Psoas muscle (tissue), 8 donors: ENCODE measurements at places on chromosomes 5 and 9. TPM values are rescaled to one million over a fixed set of nuclear protein-coding genes. Genes with fewer than 3 reads are reported as not detected.

The IFNA17 gene
- not detected for total RNA-seq

The ZDHHC11B gene
- total RNA-seq: 3.5 TPM

GRCh38 chr5:54257366-54258118, 52.8 kb downstream of the ARL15 start:
- no peak overlapping the region for H3K27ac ChIP-seq
- no peaks in the 10 kb centered on the region for H3K27me3 ChIP-seq
- no peak overlapping the region for H3K4me3 ChIP-seq
- H3K36me3 ChIP-seq: no peaks in the 10 kb centered on the region
- H3K4me1 ChIP-seq: peaks cover 9% of the 10 kb centered on the region

DNA sequence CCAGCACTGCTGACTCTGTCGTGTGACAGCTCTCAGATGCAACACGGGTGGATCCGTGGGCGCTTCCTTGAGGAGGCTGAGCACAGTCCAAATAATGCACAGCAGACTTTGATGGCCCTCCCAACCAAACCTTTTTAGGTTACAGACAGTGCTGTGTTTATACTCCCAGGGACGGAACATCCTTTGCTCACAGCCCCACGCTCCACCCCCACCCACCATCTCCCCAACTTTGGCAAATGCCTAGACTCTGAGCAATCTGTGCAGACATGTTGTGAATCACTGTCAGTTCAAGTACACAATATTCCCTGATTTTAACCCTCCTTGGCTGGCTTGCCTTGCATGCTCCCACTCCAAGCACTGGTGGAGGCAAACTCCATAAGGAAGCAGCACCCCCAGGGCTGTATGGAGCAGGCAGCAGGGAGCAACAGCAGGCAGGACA, 324.6 kb downstream of the MLLT3 start:
- H3K36me3 ChIP-seq: no peaks in the 10 kb centered on the region
- H3K27me3 ChIP-seq: no peaks in the 10 kb centered on the region
- no peak overlapping the region for H3K4me3 ChIP-seq
- H3K4me1 ChIP-seq: no peaks in the 10 kb centered on the region

DNA sequence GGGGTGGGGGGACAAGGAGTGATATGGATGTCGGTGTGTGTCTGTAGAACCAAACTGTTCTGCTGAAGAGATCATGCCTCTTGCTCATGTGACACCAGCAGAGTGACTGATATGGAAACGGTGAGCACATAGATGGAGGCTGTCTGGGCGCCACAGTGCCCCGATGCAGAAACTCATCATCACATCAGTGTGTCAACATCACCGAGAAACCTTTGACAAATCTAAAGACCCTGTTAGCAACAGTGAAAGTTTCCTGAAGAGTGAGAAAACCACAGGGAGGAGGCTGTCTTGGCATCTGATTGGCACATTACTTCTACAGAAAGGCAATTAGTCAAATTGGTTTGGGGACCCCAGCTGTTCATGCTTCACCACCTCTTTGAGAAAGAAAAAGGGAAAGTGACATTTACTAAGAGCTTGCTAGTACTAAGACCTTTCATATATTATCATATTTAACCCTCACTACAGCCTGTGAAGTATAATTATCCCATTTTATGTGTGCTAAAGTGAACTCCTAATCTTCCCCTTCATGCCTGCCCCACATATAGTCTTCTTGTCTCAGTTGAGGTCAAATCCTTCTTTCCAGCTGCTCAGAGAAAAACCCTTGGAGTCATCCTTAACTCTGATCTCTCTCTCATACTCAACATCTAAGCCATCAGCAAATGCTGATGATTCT, 25.6 kb downstream of the CSF2 start:
- no peak overlapping the region for H3K4me3 ChIP-seq
- H3K27me3 ChIP-seq: no peaks in the 10 kb centered on the region
- peaks cover 4% of the 10 kb centered on the region for H3K4me1 ChIP-seq

GRCh38 chr9:33687779-33688178, 107.6 kb upstream of the PRSS3 start:
- no peak overlapping the region for H3K4me3 ChIP-seq
- no peak for DNase-seq
- H3K27ac ChIP-seq: no peak overlapping the region
- H3K27me3 ChIP-seq: no peaks in the 10 kb centered on the region
- no peaks in the 10 kb centered on the region for H3K4me1 ChIP-seq

The CYLC2 gene
- total RNA-seq: not detected

DNA sequence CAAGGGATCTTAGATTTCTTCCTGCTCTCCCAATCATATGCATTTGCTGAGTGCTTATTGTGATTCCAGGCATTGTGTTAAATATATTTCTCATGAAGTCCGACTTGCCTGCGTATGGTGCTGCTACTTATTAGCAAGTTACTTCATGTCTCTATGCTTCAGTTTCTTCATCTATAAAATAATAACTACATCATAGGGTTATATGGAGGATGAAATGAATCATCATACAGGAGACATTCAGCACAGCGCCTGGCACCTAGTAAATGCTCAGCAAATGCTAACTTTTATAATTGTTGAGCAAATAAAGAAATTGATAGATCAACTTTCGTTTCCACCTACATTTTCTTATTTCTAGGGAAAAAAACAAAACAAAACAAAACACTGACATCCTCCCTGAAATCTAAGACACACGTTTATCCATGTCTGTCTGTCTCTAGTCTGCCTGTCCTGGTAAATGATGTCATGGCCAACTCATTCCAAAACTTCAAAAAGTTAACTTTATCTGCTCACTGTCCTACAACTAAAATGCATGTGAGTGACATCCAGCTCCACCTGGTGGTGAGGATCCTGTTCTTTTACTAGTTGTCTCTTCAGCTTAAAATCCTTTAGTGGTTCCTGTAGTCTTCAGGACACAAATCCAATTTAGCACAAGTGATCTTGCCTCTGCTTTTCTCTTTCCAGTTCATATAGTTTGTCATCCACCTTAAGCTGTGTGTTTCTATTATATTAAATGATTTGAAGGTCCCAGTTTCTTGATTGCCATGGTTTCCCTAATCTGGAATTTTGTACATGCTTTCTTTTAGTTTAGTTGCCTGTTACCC, 27.7 kb downstream of the PPP3R2 start:
- no peak overlapping the region for H3K27ac ChIP-seq
- H3K4me3 ChIP-seq: no peak overlapping the region
- no peaks in the 10 kb centered on the region for H3K4me1 ChIP-seq

- peak; percentile 25 for DNase-seq
- H3K4me1 ChIP-seq: peaks cover 38% of the 10 kb centered on the region
- H3K27ac ChIP-seq: no peak overlapping the region
- no peaks in the 10 kb centered on the region for H3K27me3 ChIP-seq
Measured at GRCh38 chr9:93125331-93125894, 8.6 kb downstream of the NINJ1 start.

DNA sequence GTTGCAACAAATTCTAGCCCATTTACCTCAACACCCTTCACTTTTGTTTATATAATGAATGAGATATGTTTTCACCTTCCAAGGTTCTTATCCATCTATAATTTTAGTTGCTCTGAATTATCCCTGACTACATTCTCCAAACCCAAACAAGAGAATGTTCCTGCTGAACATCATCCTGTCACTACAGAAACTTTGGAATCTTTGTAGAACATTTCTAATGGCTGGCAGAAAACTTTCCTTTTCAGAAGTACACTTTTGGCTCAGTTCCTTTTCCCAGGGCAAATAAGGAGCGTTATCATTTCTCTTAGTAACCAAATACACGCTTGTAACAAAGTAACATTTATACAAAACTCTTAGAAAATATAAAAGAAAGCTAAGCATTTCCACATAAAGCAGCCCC, 860.6 kb upstream of the SEMA6A start:
- no peaks in the 10 kb centered on the region for H3K4me1 ChIP-seq
- no peak overlapping the region for H3K4me3 ChIP-seq
- H3K36me3 ChIP-seq: no peaks in the 10 kb centered on the region
- DNase-seq: no peak

GRCh38 chr9:111891910-111892499, 4.6 kb upstream of the UGCG start:
- no peaks in the 10 kb centered on the region for H3K36me3 ChIP-seq
- H3K4me1 ChIP-seq: peaks cover 5% of the 10 kb centered on the region
- DNase-seq: no peak
- H3K27me3 ChIP-seq: no peaks in the 10 kb centered on the region
- no peak overlapping the region for H3K27ac ChIP-seq

DNA sequence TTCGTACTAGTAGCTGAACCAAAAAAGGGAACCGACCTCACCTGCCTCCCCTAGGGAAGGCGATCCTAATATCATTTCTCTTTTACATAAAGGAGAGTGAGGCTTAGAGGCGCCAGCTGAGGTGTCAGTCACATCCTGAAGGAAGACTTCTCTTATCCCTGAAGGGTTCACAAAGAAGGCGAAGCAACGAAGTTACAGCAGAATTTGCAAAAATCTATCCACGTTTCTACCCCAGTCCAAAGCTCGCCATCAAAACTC, 598 bp upstream of the KIAA1191 start:
- peak overlapping the region; percentile 91 for H3K27ac ChIP-seq
- H3K27me3 ChIP-seq: no peaks in the 10 kb centered on the region
- H3K4me1 ChIP-seq: peaks cover 24% of the 10 kb centered on the region
- no peak for DNase-seq
- H3K36me3 ChIP-seq: peaks cover 31% of the 10 kb centered on the region

The IFNA2 gene
- total RNA-seq: not detected

- DNase-seq: no peak
- H3K27ac ChIP-seq: no peak overlapping the region
- H3K27me3 ChIP-seq: no peaks in the 10 kb centered on the region
- no peaks in the 10 kb centered on the region for H3K36me3 ChIP-seq
- no peak overlapping the region for H3K4me3 ChIP-seq
- H3K4me1 ChIP-seq: no peaks in the 10 kb centered on the region
Measured at GRCh38 chr5:96157077-96157780, 195.6 kb upstream of the ELL2 start.

GRCh38 chr9:75532233-75533050, 358.0 kb upstream of the PCSK5 start:
- no peak overlapping the region for H3K4me3 ChIP-seq
- H3K4me1 ChIP-seq: no peaks in the 10 kb centered on the region
- no peaks in the 10 kb centered on the region for H3K27me3 ChIP-seq
- H3K27ac ChIP-seq: no peak overlapping the region
- H3K36me3 ChIP-seq: no peaks in the 10 kb centered on the region
- DNase-seq: no peak

- H3K4me1 ChIP-seq: peaks cover 11% of the 10 kb centered on the region
- H3K27me3 ChIP-seq: no peaks in the 10 kb centered on the region
- no peak for DNase-seq
- no peaks in the 10 kb centered on the region for H3K36me3 ChIP-seq
- H3K27ac ChIP-seq: no peak overlapping the region
Measured at GRCh38 chr5:78279194-78279593, 15.3 kb downstream of the AP3B1 start.

GRCh38 chr9:93301911-93302541, 118.1 kb downstream of the WNK2 start:
- no peaks in the 10 kb centered on the region for H3K36me3 ChIP-seq
- H3K27ac ChIP-seq: no peak overlapping the region
- no peak overlapping the region for H3K4me3 ChIP-seq

The SLC6A3 gene
- total RNA-seq: not detected

- peaks cover 4% of the 10 kb centered on the region for H3K4me1 ChIP-seq
- DNase-seq: peak; percentile 60
- no peaks in the 10 kb centered on the region for H3K27me3 ChIP-seq
- no peaks in the 10 kb centered on the region for H3K36me3 ChIP-seq
- H3K27ac ChIP-seq: no peak overlapping the region
- no peak overlapping the region for H3K4me3 ChIP-seq
Measured at GRCh38 chr5:138748630-138749081, 4.6 kb upstream of the CTNNA1 start.

The SLU7 gene
- total RNA-seq: 40.1 TPM

The MED10 gene
- 52.4 TPM for total RNA-seq

The CAAP1 gene
- 5.6 TPM for total RNA-seq

DNA sequence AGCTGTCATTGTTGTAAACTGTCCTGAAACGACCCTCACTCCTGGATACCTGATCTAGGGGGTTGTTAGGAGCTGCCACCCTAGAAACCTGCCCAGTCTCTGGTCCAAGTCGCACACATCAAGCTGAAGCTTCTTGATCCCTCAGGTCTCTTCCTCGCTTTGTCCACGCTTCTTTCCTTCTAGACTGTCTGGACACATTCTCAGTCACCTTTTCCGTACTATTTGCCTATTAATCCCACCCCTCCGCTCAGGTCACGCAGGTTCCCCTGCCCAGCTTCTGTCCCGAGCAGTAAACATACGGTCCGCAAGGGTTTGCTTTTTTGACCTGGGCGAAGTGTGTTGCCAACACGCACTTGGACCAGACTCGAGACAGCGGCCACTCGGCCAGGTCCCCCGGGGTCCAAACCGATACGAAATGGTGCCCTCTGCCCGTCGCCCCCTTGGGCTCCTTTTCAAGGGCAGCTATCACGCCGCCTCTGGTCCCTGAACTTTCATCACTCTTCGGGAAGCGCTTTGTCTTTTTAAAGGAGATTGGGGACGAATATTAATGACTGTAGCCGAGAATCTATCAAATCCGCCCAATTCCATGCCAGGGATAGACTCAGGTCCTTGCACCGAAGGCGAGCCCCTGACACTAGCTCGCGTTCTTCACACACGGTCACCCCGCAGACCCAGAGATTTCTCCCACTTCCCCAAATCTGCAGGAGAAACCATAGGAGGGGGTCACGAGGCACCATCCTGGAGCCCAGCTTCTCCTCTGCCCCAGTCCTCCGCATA, 814 bp downstream of the PLCXD3 start:
- DNase-seq: no peak
- H3K27me3 ChIP-seq: peaks cover 15% of the 10 kb centered on the region
- no peak overlapping the region for H3K27ac ChIP-seq

DNA sequence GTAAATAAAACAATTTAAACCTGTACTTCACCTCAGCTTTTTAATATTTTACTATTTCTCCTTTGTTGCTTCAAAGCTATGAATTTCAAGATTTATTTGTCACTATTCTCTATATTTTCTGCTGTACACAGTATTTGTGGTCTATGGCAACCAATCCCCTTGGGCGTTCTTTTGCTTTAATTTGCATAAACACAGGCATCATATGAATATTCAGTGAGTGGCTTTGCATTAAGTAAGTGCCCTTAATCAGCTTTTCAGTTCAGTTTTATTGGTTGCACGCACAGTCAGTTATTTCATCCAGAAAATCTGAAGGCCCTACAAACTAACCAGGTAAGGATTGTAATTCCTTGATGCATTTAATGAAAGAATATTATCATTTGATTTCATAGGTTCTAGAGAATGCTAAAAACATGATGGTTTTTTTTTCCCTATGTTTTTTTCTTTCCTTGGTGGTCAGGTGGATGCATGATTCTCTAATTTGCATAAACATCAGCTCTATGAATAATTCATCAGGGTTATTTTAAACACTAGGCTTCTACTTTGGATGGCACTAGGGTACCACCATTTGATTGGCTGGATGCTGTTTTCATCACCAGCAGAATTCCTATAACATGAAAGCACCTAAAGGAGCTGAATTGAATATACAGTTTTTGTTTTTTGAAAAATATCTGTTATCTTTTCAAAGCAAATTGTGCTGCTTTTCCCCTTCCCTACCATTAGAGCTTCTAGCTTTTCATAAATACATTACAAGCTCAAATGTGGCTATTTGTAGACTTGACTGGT, 249.2 kb upstream of the CCNH start:
- H3K27me3 ChIP-seq: no peaks in the 10 kb centered on the region
- no peaks in the 10 kb centered on the region for H3K4me1 ChIP-seq
- no peak for DNase-seq
- H3K36me3 ChIP-seq: no peaks in the 10 kb centered on the region

The ATOSB gene
- total RNA-seq: 15.2 TPM
